ENCODE measurements at places on chromosomes 3 and 15.

DNA sequence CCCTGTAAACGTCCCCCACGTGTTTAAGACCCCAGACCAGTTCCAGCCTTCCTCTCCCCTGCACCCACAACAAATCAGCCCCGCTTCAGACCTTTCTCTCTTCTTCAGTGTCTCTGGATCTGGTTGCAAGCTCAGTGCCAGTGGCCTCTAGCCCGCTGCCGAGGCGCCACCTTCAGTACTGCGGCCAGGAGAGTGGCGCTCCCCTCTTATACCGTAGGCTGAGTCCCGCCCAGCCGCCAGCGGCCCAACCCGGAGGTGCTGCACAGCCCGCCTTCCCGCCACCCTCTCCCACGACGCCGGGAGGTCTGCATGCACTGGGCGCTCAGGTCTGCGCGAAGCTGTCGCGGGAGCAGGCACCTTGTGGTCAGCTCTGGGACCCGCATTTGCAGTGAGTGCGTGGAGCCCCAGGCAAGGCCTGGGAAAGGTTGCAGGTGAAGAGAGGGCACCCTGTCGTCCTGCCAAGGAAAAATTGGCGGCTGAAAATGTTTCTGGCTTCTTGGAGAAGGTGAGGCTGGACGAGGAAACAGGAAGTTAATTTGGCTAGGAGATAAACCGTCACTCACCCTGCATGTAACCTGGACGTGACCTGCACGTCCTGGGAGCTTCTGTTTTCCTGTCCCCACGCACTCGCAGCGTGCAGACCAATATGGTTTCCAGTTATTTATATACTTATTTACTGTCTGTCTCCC, at the start of gene C2CD4B:
Gene C2CD4B, minus strand, starts transcription at position 182 of the 689 bp plus-strand sequence. CDS start 301 bp downstream, outside the sequence.
- DNase-seq, result no peak

DNA sequence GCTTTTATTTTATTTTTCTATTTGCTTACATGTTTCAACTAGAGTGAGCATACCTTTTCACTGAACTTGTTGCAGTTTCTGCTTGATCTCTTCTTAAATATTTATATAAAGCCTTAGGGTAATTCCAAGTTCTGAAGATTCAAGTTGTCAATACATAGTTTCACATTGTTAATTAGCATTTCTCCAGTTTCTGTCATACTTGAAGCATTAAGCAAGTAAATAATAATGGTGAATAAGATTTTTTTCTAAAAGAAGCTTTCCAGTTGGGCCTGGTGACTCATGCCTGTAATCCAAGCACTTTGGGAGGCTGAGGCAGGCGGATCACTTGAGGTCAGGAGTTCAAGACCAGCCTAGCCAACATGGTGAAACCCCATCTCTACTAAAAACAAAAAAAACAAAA, 53.9 kb downstream of the CALML4 start:
- no peak for DNase-seq

- DNase-seq, result no peak
Measured at GRCh38 chr3:99579246-99579645, 59.1 kb upstream of the COL8A1 start.

DNA sequence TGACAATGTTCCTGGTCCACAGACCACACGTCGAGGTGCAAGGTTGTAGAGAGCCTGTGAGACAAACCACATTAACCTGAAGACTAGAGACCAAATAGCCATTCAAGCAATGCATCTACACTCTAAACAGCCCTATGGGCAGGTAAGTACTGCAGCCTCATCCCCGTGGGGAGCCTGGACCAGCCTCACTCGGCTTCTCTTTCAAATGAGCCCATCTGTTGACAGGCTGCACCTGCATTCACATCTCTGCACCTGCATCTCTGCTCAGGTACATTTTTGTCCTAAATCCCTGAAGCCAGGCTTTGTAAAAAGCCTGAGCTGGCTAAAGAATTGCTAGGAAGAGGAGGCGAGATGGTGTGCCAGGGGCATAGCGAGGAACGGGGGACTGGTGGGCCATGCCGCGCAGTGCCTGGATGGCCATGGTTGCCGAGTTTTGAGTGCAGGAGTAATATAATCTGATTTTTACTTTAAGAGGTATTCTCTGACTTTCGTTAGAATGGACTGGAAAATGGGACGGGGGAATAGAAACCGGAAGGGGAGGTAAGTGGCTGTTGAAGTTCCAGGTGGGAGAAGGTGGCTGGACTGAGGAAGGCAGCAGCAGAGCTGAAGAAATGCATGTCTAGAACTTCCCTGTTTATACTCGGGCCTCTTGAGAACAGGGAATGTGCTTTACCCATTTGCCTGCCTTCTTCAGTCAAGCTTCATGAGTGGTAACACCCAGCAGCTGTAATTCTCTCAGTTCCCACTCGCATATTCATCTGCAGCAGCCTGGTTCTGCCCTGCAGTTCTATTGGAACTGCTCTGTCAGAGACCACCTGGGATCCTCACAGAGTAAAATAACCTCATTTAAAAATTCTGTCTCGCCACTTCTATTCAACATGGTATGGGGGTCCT, 226.4 kb downstream of the OPA1 start:
- no peak for DNase-seq

GRCh38 chr3:140395134-140396075, 282.5 kb upstream of the TRIM42 start:
- no peak for DNase-seq

DNA sequence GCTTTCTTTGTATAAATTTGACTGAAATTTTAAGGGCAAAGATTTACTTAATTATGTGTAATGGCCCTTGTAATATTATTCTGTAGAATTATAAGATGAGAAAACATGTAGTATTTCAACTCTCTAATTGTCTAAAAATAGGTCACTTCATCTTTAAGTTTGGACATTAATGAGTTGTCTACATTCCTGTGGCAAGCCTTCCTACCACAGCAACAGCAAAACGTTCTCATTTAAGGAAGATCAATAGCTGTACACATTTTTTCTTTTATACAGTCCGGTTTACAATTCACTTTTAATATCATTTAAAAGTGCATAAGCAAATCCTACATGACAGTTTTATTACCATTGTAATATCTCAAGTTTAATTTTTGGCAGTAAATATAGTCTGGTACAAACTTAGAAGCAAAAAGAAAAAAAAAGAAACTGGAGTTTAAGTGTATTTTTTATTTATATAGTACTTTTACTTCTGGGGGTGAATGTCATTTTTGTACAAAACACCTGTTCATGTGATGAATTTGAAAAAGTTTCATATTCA, 501.8 kb downstream of the ZPLD1 start:
- no peak for DNase-seq

DNA sequence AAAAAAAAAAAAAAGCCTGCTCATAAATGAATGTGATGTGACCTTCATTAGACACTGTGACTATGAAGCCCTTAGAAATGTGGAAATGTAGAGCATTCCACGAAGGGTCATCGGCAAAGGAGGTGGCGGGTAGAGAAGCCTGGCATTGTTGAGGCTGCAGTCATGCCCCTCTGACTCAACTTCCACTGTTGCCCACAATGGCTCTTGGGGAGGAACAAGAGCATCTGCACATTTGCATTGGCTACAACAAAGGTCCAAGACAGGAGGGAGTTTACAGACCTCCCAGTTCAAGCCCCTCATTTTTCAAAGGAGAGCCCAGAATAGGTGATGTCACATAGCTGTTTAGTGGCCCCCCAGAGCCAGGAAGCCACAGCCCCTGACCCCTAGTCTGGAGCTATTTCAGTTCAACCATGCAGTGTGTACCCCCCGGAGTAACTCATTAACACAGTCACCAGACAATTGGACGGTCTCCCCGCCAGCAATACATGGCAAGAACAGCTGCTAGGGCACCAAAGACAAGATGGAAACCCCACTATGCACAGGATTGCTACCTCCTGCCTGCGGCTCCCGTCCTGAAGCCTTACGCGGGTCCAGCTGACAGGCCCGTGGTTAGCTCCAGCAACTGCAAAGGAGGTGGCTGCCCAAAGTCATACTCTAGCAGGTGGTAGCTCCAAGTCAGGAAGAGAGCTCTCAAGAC, 56.2 kb downstream of the SH3BP5 start:
- no peak for DNase-seq

GRCh38 chr3:46090161-46090591, 62.9 kb upstream of the XCR1 start:
- no peak for DNase-seq

DNA sequence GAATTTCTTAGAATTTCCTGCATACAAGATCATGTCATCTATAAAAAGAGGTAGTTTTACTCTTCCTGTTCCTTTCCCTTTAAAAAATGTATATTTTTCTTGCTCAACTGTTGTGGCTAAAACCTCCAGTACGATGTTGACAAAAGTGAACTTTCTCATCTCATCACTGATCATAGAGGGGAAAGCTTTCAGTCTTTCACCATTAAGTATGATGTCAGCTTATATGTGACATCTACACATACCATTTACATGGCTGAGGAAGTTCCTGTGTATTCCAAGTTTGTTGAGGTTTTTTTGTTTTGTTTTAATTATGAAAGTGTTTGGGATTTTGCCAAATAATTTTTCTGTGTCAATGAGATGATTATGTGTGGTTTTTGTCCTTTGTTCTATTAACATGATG, 173.6 kb downstream of the PLD1 start:
- DNase-seq, result no peak

DNA sequence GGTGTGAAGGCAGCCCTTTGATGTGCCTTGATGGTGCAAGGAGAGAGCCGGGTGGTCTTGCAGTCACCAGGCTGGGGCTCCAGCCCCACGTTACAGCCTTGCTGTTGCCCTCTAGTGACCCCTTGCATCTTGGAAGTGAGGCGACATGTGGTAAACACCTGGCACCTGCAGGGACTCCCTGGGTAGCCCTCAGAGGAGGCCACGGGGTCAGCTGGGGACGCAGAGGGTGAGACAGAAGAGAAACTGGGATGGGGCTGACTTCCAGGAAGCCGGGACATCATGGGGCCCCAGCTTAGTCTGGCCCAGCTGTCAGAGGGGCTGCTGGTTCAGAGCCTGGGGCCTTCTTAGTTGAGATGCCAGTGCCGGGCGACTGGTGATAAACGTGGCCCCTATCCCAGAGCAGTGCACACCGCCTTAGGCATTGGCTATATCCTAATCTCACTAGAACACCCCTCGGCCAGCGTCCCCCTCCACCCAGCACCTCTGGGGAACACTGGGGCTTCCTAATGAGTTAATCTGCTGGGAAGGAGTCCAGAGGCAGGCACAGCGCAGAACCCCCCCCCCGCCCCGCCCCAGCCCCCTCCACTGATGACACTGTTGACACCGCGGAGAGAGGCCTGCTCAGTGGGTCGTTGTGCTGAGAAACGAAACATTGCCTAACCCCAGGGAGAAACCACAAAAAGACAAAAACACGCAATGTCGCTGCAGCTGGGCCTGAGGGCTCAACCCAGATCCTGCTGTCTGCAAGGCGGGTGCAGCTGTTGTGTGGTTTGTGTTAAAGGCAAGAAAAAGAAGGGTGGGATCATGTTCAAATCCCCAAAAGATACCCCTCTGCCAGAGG, 60.5 kb upstream of the KLF13 start:
- DNase-seq, result peak; percentile 20

GRCh38 chr15:99343881-99344551, 92.7 kb downstream of the LRRC28 start:
- DNase-seq, result no peak

- no peak for DNase-seq
Measured at GRCh38 chr15:71747128-71748083, 62.9 kb upstream of the NR2E3 start.

- no peak for DNase-seq
Measured at GRCh38 chr3:144011251-144011799, 39.7 kb downstream of the DIPK2A start.

- DNase-seq, result no peak
Measured at GRCh38 chr3:154275965-154276364, 48.3 kb downstream of the DHX36 start.
